ENCODE measurements at places on chromosomes 12 and 14.

GRCh38 chr12:102682366-102683289 lies 202.3 kb upstream of the IGF1 start:
- DNase-seq: no peak

GRCh38 chr14:54182419-54183045 lies 214.3 kb upstream of the CDKN3 start:
- DNase-seq: no peak

- DNase-seq: no peak
Measured at GRCh38 chr12:3667485-3667884, 85.4 kb downstream of the CRACR2A start.

DNA sequence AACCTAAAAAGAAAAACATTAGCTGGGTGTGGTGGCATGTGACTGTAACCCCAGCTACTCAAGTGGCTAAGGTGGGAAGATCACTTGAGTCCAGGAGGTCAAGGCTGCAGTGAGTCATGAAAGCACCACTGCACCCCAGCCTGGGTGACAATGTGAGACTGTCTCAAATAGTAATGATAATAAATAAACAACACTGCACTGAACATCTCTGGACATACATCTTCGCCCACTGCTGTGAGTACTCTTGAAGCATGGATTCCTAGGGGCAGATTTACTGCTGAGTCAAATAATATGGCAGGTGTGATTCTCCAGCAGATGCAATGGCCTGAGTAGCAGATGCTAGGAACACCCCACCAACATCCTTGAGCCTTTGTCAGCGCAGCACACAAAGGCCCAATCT lies 23.6 kb downstream of the ABCB9 start:
- no peak for DNase-seq

DNA sequence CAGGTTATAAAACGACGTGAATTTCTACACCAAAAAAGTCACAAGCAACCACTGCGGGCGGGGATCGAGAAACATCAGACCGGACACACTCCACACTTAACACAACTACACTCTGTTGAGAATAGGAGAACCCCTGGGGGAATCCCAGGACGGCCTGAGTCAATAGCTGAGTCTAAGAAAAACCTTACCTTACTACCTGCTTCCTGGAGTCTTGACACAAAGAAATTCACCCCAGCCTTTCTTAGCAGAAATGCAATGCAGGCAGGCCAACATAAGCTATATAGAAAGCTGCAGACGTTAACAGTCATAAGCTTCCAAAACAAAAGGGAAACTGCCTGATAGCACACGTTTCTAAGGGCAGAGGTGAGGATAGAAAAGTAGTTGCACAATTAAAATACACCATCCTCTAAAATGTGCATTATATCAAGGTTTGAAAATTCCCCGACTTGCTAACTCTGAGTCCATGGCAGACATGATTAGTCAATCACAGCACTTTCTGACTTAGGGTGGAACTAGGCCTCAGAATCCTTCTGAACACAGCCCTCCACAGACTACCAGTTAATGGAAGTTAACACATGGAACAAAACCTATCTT lies 68.0 kb downstream of the CCDC88C start:
- DNase-seq: no peak

DNA sequence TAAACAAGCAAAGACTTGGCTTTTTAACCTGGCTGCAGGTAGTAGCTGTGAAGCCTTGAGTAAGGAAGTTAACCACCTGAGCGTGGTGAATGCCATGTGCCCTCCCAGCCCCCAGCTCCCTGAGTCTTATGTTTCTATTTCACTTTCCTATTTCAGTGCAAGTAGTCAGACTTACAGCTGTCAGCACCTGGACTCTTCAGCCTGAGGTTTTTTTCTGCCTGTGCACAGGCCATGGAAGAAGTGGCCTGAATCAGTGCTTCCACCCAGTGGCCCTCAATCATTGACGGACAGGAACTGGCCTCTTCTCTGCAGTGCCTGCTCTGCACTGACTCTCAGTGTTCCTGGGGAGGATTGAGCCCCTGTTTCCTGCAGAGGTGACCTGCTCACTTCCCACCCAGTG lies 796.4 kb downstream of the MED13L start:
- DNase-seq: no peak

DNA sequence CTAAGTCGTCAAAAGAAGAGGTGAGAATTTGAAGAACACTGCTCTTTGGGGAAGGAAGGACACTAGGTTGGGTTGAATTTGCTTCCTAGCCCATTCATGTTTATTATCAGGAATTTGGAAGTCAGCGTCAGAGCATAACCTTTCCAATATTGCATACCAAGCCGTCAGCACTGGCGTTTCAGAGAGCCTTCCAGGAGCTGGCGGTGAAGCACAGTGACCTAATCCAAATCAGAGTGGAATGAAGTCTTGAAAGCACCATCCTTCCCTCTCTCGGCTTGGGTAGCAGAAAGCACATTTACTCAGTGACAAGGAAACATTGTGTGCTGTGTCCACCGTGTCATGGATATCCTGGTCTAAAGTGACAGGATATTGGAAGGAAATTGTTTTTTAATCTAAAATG lies 240.3 kb upstream of the PELI2 start:
- no peak for DNase-seq

DNA sequence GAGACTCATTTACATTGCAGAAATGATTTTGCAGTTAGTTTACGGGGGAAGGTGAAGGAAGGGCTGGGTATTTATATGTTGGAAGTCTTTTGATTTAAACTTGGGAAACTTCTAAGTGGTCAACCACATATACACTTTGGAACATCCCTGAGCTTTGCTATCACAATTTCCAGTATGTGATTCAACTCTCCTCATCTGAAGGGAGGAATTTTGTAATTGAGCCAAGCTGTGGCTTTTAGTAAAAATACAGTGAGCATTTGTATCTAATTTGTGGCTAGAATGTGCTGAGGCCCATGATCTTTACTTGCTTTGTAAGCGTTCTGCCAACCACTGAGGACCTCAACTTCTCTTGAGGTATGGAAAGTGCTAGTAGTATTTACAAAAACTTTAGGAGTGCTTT lies 235.0 kb upstream of the PDZRN4 start:
- DNase-seq: no peak

DNA sequence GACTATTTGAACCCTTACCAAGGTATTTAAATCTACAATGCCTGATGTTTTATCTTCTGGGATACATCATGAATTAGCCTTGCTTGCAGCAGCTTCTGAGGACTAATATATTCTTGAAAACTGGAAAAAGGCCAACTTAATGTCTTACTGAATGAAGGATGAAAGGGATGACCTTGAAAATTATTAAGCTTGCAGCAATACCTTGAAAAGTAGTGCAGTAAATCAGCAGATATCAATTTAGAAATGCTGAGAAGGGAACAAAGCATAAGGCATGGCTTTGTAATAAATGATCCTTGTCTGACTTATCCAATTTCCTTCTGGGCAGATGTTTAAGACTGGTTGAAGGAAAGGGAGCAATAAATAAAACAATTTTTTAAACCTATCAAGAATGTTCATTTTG lies 37.3 kb upstream of the FERMT2 start:
- no peak for DNase-seq

GRCh38 chr12:64810831-64811230 lies 13.6 kb upstream of the TBC1D30 start:
- no peak for DNase-seq
